ENCODE measurements at places on chromosomes 6 and 20.

DNA sequence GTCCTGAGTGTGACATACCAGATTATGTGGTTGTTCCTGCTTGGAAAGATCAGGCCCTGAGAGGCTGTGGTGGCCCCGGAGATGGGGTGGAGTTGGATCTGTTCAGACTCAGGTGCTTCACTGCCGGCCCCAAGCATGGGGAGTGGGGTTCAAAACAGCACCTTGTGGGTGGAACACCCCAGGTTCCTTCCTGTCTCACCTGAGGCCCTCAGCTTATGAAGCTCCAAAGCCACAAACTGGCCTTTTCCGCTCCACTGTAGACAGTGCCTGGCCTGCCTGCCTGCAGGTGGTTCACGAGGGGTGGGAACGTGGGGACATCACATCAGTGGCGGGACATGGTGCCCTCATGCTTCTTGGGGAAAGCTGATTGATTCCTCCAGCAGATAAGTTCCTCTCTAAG lies 146.4 kb downstream of the TAF4 start:
- no peak for DNase-seq

DNA sequence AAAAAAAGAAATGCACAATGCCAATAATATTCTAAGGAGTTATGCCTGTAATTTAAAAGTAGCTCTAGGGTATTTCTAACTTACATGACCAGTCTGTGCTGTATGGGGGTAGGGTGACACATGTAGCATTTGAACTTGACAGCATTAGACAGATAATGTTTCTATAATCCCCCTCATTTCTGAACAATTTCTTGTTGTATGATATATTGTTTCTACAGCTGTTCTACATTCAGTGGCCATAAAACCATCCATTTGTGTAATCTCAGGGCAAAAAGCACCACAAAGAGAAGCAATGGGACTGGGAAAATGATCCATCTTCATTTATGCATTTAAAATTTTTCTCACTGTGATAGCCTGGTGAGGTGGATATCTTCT lies 767.8 kb downstream of the TFAP2A start:
- DNase-seq: no peak

DNA sequence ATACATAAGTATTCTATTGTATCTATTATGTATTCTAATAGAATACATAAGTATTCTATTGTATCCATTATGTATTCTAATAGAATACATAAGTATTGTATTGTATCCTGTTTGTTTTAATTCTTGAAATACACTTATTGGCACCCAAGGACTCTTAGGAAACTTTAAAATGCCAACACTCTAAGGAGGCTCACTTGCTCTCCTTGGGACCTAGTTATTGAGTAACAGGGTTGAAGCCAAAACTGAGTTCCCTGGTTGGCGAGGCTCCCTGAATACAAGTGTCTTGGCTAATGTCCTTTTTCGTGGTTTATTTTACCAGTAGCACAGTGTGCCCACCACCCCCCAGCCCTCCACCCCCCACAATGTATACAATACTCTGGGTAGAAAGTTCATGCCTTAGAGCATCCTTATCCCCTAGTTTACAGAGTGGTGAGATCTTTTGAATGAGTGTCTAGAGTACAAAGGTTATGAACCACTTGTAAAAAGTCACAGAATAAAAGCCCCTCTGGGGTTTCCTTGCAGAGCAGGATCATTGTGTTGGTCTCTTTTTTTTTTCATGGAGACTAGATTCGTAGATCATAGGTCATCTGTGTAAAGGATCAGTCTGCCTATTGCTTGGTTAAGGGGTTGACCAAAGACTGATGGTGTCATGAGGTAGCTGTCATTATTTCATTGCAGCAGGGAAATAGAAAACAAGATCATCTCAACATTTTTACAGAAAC lies 32.5 kb upstream of the PRDM1 start:
- DNase-seq: no peak

GRCh38 chr20:19320005-19320404 lies 107.6 kb downstream of the SLC24A3 start:
- DNase-seq: no peak

DNA sequence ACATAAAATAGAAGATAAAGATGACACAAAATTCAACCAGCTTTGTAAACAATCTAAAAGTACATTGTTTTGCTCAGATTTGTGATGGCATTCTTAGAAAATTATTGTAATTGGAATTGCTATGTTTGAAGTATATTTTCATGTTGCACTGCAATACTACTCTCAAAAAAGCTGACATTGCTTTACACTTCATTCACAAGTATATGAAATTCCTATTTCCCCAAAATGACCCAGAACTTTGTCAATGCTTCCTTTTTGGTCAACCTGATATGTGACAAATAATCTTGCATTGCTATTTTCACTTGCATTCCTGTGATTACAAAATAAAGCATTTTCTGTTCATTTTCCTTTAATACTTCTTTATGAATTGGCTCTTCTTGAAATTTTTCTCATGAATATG lies 104.1 kb upstream of the BMP5 start:
- no peak for DNase-seq

- DNase-seq: no peak
These were observed 186.2 kb upstream of the CST7 start for GRCh38 chr20:24762791-24763350.

- DNase-seq: no peak
These were observed 131.0 kb downstream of the GPX5 start for GRCh38 chr6:28656715-28657114.

DNA sequence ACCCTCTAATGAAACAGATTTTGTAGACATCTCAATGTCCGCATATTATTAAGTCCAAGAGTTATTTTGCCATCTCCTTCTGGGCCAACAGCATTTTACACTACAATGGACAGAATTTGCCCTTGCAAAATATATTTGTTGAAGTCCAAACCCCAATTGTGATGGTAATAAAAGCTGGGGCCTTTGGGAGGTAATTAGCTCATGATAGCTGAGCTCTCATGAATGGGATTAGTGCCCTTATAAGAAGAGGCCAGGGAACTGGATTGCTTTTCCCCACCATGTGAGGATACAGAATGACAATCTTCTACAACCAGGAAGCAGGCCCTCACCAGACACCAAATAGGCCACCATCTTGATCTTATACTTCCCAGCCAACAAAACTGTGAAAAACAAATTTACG lies 44.9 kb upstream of the MTRF1L start:
- no peak for DNase-seq

GRCh38 chr6:42960243-42961019 lies at the start of gene GNMT:
GNMT (plus strand) TSS chr6:42960754; CDS start chr6:42960768, 14 bp downstream.
- peak; percentile 27 for DNase-seq

GRCh38 chr6:16993396-16993795 lies 108.5 kb upstream of the STMND1 start:
- DNase-seq: no peak

DNA sequence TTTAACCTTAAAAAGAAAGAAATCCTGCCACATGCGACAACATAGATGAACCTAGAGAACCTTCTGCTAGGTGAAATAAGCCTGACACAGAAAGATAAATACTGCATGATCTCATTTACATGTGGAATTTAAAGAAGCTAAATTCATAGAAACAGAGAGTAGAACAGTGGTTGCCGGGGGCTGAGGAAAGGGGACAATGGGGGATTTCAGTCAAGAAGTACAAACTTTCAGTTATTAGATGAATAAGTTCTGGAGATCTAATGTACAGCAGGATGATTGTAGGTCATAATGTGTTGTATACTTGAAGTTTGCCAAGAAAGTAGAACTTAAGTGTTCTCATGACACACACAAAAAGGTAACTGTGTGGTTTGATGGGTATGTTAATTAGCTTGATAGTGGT lies 204.3 kb upstream of the PRSS16 start:
- no peak for DNase-seq

GRCh38 chr6:41900861-41901260 lies 5.7 kb upstream of the USP49 start:
- DNase-seq: no peak

GRCh38 chr20:2563116-2563515 lies 26.7 kb downstream of the TMC2 start:
- no peak for DNase-seq

- no peak for DNase-seq
These were observed 98.1 kb upstream of the PTPN1 start for GRCh38 chr20:50412069-50412468.

DNA sequence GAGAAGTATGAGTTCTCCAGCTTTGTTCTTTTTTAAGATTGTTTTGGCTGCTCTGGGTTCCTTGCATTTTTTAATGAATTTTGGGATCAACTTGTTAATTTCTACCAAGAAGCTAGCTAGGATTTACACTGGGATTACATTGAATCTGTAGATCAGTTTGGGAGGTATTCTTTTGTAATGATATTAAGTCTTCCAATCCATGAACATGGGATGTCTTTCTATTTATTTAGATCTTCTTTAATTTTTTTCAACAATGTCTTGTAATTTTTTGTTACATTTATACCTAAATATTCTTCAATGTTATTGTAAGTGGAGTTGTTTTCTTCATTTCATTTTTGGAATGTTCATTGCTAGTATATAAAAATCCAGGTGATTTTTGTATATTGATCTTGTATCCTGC lies 12.5 kb downstream of the PRIM2 start:
- DNase-seq: no peak

DNA sequence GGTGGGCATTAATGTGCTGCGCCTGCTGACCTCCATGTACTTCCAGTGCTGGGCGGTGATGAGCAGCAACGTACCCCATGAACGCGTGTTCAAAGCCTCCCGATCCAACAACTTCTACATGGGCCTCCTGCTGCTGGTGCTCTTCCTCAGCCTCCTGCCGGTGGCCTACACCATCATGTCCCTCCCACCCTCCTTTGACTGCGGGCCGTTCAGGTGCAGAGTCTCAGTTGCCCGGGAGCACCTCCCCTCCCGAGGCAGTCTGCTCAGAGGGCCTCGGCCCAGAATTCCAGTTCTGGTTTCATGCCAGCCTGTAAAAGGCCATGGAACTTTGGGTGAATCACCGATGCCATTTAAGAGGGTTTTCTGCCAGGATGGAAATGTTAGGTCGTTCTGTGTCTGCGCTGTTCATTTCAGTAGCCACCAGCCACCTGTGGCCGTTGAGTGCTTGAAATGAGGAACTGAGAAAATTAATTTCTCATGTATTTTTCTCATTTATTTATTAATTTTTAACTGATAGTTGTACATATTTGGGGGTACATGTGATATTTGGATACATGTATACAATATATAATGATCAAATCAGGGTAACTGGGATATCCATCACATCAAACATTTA lies 35.2 kb upstream of the NOP56 start:
- DNase-seq: no peak

GRCh38 chr6:116611056-116611455 lies 5.2 kb upstream of the RSPH4A start:
- DNase-seq: no peak

GRCh38 chr6:39419607-39420006 lies 97.1 kb upstream of the KCNK16 start:
- no peak for DNase-seq

GRCh38 chr6:106613590-106613989 lies 15.7 kb downstream of the RTN4IP1 start:
- DNase-seq: no peak

DNA sequence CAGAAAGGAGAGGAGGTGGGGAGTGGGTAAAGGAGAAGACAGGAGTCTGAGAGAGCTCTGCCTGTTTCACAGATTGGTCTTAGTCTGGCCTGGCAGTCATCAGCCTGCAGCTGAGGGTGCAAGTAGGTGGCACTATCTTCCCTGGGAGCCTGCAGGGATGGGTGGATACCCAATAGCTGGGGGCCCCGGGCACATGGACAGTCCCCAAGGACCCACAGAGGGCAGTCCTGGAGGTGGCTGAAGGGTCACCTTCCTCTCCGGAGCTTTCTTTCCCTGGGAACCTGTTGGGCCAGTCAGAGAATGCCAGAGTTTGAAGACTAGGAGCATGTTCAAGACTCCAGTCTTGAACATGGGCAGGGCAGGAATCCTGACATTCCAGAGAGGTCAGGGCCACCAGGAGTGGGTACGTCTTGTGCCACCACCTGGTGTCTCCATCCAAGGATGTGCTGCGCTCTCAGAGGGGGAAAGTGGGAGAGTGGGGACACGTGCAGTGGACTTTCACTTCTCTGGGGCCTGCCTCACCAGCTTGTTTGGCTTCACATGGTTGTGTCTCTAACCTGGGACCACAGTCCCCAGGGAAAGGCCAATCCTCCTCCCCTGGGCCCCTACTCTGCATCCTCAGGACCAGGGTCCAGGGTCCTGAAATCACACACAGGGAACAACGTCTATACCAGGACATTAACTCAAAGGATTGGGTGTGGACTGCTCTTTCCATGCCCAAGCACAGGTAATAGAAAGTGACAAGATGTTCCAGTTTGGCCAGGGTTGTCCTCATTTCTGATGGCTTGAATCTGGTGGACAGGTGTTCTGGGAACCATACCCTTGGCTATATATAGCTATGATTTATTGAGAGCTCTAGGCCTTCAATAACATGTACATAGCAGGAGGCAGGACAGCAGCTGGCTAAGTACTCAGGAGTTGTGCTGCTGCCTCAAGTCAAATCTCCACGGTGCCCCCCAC lies 18.0 kb downstream of the AARS2 start:
- DNase-seq: no peak

DNA sequence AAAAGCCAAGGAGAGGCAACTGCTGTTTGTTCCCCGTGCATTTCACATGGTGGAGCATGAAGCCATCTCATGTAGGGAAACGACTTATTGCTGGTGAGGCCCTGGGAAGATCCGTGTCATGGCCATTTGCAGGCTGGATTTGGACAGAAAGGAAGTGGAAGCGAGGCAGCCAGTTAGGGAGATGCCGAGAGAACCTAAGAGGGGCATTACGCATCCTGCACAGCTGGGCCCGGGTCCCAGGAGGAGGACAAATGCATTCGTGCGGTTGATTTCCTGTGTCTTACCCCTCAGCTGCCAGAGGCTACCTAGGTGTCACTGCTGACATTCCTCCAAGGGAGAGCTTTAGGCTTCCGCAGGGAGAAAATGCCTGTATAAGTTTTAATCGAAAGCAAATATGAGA lies 316.2 kb upstream of the CDYL start:
- no peak for DNase-seq

GRCh38 chr6:141437011-141437410 lies 695.7 kb upstream of the GJE1 start:
- DNase-seq: no peak

- no peak for DNase-seq
These were observed 7.3 kb upstream of the MAVS start for GRCh38 chr20:3839328-3839727.

GRCh38 chr6:84017709-84018452 lies 15.7 kb upstream of the MRAP2 start:
- no peak for DNase-seq

GRCh38 chr20:18588574-18588933 lies 700 bp downstream of the DTD1 start:
- DNase-seq: no peak

- DNase-seq: no peak
These were observed 65.6 kb downstream of the PHACTR1 start for GRCh38 chr6:12782136-12782535.
